ENCODE measurements at places on chromosomes 11 and 22.

- no peak overlapping the region for H3K27ac ChIP-seq
- no peaks in the 10 kb centered on the region for H3K27me3 ChIP-seq
- H3K4me1 ChIP-seq, result no peaks in the 10 kb centered on the region
- no peaks in the 10 kb centered on the region for H3K36me3 ChIP-seq
- H3K4me3 ChIP-seq, result no peak overlapping the region
Observed at GRCh38 chr11:37946155-37946766, 1348.2 kb upstream of the RAG2 start.

- no peaks in the 10 kb centered on the region for H3K4me1 ChIP-seq
- H3K36me3 ChIP-seq, result no peaks in the 10 kb centered on the region
- peak overlapping the region; percentile 87 for H3K4me3 ChIP-seq
Observed at GRCh38 chr11:93542811-93543229, 371 bp downstream of the SMCO4 start.

DNA sequence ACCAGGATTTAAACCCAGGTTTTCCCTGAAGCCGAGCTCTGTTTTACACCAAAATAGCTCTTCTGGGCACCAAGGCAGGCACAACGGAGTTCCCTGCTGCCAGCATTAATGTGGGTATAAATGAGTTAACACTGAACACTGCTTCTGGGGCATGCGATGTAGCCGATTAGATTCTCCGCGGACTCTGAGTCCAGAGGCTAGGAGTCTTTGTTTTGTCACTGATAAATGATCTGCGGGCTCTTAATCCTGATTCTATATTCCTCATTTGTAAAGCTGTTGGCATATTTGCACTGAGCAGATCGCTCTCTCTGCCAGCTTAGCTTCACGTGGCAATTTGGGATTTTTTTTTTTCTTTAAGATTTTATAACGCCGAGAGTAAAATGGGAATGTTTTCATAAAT lies 16.8 kb upstream of the LDLRAD3 start:
- H3K4me3 ChIP-seq, result no peak overlapping the region
- H3K27ac ChIP-seq, result no peak overlapping the region
- H3K4me1 ChIP-seq, result no peaks in the 10 kb centered on the region
- no peak for DNase-seq

- peaks cover 32% of the 10 kb centered on the region for H3K27me3 ChIP-seq
- no peaks in the 10 kb centered on the region for H3K36me3 ChIP-seq
- H3K4me1 ChIP-seq, result no peaks in the 10 kb centered on the region
- H3K27ac ChIP-seq, result no peak overlapping the region
- DNase-seq, result no peak
Observed at GRCh38 chr22:19769393-19769715, 8.8 kb downstream of the TBX1 start.

- H3K27ac ChIP-seq, result peak overlapping the region; percentile 49
- no peaks in the 10 kb centered on the region for H3K27me3 ChIP-seq
Observed at GRCh38 chr11:73072935-73073481, 69.1 kb downstream of the FCHSD2 start.

DNA sequence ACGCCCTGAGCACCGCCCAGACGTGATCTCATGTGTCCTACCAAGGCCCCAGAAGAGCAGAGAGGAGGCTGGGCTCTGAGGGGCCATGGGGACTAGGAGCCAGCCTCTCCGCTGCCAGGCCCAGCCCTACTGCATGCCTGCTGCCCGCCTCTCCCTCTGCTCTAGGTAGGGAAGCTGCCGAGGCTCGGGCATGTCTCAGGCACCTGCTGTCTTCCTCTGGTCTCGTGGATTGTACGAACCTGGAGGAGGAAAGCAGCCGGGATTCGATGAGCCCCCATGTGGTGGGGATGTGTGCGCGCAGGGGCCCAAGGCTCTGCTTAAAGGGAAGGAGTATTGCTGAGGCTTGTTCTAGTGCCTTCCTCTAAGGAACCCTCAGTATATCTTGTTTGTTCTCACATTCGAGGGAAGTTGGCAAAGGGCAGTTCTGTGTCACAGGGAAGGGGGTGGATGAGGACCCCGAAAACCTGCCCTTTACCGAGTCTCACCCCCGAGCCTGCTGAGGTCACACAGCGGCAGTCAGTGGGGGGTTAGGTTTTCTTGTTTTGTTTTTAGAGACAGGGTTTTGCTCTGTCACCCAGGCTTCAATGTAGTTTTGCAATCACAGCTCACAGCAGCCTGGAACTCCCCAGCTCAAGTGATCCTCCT lies 21.2 kb downstream of the DAGLA start:
- no peak overlapping the region for H3K4me3 ChIP-seq
- H3K27ac ChIP-seq, result no peak overlapping the region
- no peaks in the 10 kb centered on the region for H3K27me3 ChIP-seq

DNA sequence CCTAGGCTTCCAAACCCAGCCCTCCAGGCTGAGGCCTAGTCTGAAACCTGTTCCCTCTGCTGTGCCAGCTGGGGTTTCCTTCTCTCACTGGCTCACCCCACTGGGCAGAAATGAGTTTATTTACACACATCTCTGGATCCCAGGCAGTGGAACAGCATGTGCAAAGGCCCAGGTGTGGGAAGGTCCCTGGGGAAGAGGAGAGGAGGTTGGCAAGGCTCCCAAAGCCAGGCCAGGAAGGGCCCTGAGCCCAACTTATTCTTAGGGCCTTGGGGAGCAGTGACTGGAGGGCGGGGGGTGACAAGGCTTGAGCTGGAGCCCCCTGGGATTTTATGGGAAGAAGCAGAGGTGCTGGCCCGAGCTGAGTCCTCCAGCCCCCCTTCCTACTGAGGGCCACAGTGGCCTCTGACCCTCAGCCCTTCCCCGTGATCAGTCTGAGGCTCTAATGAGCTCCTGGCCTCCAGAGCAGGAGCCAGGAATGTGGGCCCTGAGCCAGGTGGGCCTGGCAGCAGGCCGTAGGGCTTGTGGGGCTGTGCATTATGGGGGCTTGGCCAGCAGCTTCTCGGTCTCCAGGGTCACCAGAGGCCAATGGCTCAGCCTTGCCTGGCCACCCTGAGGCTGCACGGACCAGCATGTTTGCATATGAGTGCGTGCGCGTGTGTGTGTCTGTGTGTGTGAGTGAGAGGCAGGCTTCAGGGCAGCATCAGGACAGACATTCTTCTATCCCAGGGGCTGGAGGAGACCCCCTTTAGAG lies 2.9 kb downstream of the MYO7A start:
- DNase-seq, result no peak
- H3K27ac ChIP-seq, result peak overlapping the region; percentile 33
- H3K4me1 ChIP-seq, result no peaks in the 10 kb centered on the region
- no peaks in the 10 kb centered on the region for H3K36me3 ChIP-seq
- H3K4me3 ChIP-seq, result no peak overlapping the region

DNA sequence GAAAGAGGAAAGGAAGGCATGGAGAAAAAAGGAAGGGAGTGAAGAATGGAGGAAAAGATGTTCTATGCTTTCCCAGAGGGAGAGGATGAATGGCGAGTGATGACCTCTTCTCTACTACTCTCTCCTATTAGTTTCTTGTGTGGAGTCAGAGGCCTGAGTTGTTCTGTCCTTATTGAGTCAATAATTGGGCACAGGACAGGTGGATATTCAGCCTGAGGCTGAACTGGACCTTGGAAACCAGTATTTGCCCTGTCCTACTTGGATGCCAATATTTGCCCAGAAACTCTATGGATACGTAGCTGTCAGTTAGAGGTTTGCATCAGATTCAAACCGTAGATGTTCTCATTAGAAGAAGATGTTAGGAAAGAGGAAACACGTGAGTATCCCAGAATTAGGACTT lies 17.6 kb upstream of the SWAP70 start:
- DNase-seq, result no peak
- no peaks in the 10 kb centered on the region for H3K36me3 ChIP-seq
- no peaks in the 10 kb centered on the region for H3K4me1 ChIP-seq
- no peaks in the 10 kb centered on the region for H3K27me3 ChIP-seq
- no peak overlapping the region for H3K27ac ChIP-seq

DNA sequence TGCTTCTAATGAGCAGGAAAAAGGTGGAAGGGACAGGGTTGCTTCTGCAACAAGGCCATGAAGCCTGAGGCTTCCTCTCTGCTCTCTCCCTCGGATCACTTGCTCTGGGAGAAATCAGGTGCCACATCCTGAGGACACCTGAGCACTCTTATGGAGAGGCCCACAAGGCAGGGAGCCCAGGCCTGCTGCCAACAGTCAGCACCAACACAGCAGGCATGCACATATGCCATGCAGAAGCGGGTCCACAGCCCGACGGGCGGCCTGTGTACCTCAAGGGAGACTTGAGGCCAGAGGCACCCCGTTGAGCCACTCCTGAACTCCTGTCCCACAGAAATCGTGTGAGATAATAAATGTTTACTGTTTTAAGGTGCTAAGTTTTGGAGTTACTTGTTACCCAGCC lies 9.5 kb downstream of the TTLL12 start:
- H3K4me3 ChIP-seq, result no peak overlapping the region
- H3K4me1 ChIP-seq, result no peaks in the 10 kb centered on the region
- DNase-seq, result no peak
- no peak overlapping the region for H3K27ac ChIP-seq

GRCh38 chr11:86062719-86063118 lies 6.2 kb downstream of the PICALM start:
- DNase-seq, result no peak
- H3K27me3 ChIP-seq, result no peaks in the 10 kb centered on the region
- no peak overlapping the region for H3K4me3 ChIP-seq
- no peaks in the 10 kb centered on the region for H3K4me1 ChIP-seq
- H3K27ac ChIP-seq, result peak overlapping the region; percentile 98

- no peaks in the 10 kb centered on the region for H3K4me1 ChIP-seq
- H3K27me3 ChIP-seq, result peaks cover under 1% of the 10 kb centered on the region
- H3K36me3 ChIP-seq, result no peaks in the 10 kb centered on the region
- no peak for DNase-seq
- H3K27ac ChIP-seq, result no peak overlapping the region
- no peak overlapping the region for H3K4me3 ChIP-seq
Observed at GRCh38 chr11:131841028-131841427, 470.6 kb downstream of the NTM start.

- no peak overlapping the region for H3K27ac ChIP-seq
- no peaks in the 10 kb centered on the region for H3K27me3 ChIP-seq
- peak; percentile 28 for DNase-seq
- no peak overlapping the region for H3K4me3 ChIP-seq
Observed at GRCh38 chr11:6438979-6439571, 1.7 kb downstream of the HPX start.

- H3K4me3 ChIP-seq, result no peak overlapping the region
- H3K27me3 ChIP-seq, result no peaks in the 10 kb centered on the region
- no peaks in the 10 kb centered on the region for H3K36me3 ChIP-seq
- no peaks in the 10 kb centered on the region for H3K4me1 ChIP-seq
- DNase-seq, result no peak
Observed at GRCh38 chr11:11406652-11407051, 53.6 kb upstream of the CSNK2A3 start.

- no peak overlapping the region for H3K27ac ChIP-seq
- H3K36me3 ChIP-seq, result no peaks in the 10 kb centered on the region
- DNase-seq, result no peak
- no peak overlapping the region for H3K4me3 ChIP-seq
- H3K27me3 ChIP-seq, result no peaks in the 10 kb centered on the region
Observed at GRCh38 chr11:111335549-111335948, 37.2 kb downstream of the POU2AF3 start.

GRCh38 chr11:31102316-31102715 lies 267.2 kb downstream of the DCDC1 start:
- no peaks in the 10 kb centered on the region for H3K27me3 ChIP-seq
- H3K27ac ChIP-seq, result no peak overlapping the region
- no peaks in the 10 kb centered on the region for H3K36me3 ChIP-seq
- no peak overlapping the region for H3K4me3 ChIP-seq

DNA sequence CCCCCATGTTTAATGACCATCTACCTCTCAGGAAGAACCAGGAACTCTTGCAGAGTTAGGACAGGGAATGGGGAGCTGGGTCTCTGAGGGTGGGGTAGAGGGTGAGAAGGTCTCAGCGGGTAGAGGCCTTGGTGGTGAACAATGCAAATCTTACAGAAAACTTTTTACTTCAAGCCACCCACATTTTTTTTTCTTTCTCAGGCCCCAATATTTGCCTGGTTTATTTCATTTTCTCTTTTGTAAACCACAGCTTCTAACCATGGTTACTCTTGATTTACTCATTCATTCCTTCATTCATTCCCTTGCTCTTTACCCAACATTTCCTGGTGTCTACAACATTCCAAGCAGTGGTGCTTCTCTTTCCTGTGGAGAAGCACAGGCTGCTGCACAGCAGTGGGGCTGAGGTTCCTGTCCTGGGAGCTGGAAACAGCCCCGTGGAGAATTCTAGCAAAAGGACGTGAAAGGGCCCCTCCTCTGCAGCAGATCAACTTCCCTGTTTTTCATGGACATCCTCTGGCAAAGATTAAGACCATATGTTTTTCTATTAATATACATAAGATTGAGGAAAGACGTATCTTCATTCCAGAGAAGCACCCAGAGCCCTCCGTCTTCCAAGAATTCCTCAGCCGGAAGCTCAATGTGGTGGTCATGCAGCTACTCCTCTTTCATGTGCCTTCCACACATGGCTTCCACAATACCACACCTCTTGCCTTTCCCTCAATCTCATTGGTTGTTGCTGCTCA lies 224.4 kb upstream of the SESN3 start:
- H3K4me3 ChIP-seq, result no peak overlapping the region
- DNase-seq, result no peak
- H3K27ac ChIP-seq, result no peak overlapping the region

DNA sequence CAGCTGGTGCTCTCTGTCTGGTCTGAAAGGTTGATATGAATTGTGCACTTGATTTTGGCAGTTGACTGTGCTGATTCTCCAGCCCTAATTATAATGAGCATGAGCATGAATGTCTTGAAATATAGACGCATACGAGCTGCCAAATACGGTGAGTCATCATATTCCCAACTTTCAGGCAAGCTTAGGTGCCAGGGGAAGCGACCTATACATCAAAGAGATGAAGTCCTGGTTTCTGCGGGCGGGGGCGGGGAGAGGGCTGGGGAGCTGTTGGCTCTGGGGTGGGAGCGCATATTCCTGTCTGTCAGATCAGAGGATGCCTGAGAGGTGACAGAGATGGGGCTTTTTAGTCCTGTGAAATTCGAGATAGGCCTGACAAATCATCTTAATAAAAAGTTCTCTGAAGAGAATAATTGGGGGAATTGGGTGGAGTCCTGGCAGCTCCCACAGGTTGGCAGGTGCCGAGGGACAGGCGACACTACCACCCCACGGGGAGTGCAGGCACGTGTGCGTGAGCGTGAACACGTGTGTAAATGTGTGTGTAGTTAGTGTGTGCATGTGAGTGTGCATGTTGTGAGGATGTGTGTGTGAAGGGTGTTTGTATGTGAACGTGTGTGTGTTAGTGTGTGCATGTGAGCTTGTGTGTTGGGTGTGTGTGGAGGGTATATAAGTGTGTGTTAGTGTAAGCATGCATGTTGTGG lies 865.3 kb downstream of the TBC1D22A start:
- no peaks in the 10 kb centered on the region for H3K27me3 ChIP-seq
- H3K4me1 ChIP-seq, result no peaks in the 10 kb centered on the region
- no peak overlapping the region for H3K27ac ChIP-seq
- no peak overlapping the region for H3K4me3 ChIP-seq
- no peaks in the 10 kb centered on the region for H3K36me3 ChIP-seq

- DNase-seq, result no peak
- no peaks in the 10 kb centered on the region for H3K4me1 ChIP-seq
- no peaks in the 10 kb centered on the region for H3K36me3 ChIP-seq
- H3K27ac ChIP-seq, result no peak overlapping the region
- no peaks in the 10 kb centered on the region for H3K27me3 ChIP-seq
- no peak overlapping the region for H3K4me3 ChIP-seq
Observed at GRCh38 chr22:49364398-49364797, 463.3 kb downstream of the BRD1 start.

- no peak overlapping the region for H3K4me3 ChIP-seq
- no peak overlapping the region for H3K27ac ChIP-seq
- no peaks in the 10 kb centered on the region for H3K4me1 ChIP-seq
- DNase-seq, result peak; percentile 38
- no peaks in the 10 kb centered on the region for H3K36me3 ChIP-seq
- H3K27me3 ChIP-seq, result no peaks in the 10 kb centered on the region
Observed at GRCh38 chr22:24133187-24133965, 47.9 kb upstream of the SUSD2 start.

GRCh38 chr11:112012874-112013273 lies 12.3 kb upstream of the DLAT start:
- DNase-seq, result no peak
- H3K4me3 ChIP-seq, result no peak overlapping the region
- H3K36me3 ChIP-seq, result no peaks in the 10 kb centered on the region
- peak overlapping the region; percentile 33 for H3K27ac ChIP-seq

All from uterus (tissue), 4 donors.